Activated T-cell treated with anti-CD3 and anti-CD28 coated beads for 48 hours (primary cell): ENCODE measurements at places on chromosomes 1 and 21.

- no peak for DNase-seq
These were observed 33.6 kb downstream of the TYW3 start for GRCh38 chr1:74766579-74766978.

GRCh38 chr1:204493145-204493983, 1.2 kb downstream of the PIK3C2B start:
- DNase-seq = no peak

- DNase-seq = no peak
These were observed 20.2 kb downstream of the MRPL37 start for GRCh38 chr1:54220004-54220811.

DNA sequence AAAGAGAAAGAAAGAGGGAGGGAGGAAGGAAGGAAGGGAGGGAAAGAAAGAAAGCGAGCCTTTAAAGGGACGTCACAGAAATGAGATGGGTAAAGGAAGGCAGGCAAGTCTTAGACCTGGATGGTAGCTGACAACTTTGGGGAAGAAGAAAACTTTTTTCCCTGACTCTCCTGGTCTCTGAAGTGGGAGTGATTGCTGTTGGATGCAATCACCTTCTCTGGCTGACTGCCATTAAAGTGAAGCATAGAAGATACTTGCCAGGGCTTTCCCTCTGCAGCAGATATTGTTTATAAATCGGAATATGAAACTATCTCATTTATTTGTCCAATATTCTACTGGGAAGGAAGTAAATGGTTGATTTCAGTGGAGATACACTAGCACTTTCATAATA, 27.0 kb downstream of the VCAM1 start:
- no peak for DNase-seq

DNA sequence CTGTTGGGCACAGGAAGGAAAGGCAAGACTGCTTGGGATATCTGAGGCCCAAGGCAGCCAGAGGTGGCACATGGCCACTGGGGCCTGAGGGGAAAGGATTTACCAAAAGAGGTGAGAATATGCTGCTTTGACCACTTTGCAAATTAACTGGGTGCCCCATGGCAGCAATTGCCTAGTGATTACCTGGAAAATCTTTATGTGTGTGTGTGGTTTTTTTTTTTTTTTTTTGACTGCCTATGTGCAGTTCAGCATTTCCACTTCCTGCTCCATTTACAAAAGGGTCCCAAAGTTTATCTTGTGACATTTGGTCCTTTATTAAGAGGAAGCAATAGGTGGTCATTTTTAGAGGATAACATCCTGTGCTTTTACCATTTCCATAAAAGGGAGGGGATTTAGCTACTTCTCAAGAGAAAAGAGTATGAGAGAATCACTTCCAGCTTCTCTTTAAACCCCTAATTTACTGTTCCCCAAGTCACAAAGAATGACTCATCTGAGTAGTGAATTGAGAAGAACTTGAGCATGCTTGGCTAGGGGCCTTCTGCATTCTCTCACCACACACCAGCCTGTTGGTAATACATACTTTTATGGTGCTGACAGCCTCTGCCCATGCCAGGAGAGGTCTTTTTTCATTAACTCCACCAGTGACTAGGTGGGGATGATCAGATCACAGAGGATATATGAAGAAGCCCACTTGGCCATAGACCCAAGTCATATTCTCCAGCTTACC, 52.1 kb downstream of the SYDE2 start:
- no peak for DNase-seq

DNA sequence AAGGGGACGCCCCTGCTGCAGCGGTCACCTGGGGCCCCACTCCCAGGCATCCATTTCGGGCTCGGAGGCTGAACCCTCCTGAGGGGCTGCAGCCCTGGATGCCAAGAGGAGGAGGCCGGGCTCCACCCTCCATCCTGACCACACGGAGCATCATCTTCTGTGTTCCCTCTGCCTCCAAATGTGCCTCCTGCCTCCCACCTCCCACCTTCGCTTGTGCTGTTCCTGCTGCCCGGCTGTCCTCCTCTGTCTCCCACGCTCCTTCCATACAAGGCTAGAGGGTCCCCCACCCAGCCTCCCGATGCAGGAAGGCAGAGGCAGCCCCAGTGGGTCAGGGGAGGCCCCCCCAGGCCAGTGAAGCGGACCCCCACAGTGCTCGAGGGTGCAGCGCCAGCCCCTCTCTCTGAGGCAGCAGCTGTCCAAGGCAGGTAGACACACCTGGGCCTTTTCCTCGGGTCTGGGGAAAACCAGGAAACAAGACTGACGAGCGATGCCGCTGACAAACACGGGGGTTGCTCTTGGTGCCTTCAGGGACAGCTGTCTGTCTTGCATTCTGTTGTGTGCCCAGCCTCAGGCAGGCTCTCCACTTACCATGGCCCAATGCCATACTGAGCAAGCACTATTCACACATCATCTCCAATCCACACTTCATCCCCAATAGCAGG, 16.8 kb upstream of the PLEKHG5 start:
- DNase-seq = no peak
